ENCODE measurements at places on chromosomes 7 and 10.

- no peak for DNase-seq
These were observed 371.6 kb downstream of the RPS24 start for GRCh38 chr10:78405231-78405630.

GRCh38 chr10:13648425-13648824 lies 61.7 kb downstream of the PRPF18 start:
- DNase-seq = no peak

DNA sequence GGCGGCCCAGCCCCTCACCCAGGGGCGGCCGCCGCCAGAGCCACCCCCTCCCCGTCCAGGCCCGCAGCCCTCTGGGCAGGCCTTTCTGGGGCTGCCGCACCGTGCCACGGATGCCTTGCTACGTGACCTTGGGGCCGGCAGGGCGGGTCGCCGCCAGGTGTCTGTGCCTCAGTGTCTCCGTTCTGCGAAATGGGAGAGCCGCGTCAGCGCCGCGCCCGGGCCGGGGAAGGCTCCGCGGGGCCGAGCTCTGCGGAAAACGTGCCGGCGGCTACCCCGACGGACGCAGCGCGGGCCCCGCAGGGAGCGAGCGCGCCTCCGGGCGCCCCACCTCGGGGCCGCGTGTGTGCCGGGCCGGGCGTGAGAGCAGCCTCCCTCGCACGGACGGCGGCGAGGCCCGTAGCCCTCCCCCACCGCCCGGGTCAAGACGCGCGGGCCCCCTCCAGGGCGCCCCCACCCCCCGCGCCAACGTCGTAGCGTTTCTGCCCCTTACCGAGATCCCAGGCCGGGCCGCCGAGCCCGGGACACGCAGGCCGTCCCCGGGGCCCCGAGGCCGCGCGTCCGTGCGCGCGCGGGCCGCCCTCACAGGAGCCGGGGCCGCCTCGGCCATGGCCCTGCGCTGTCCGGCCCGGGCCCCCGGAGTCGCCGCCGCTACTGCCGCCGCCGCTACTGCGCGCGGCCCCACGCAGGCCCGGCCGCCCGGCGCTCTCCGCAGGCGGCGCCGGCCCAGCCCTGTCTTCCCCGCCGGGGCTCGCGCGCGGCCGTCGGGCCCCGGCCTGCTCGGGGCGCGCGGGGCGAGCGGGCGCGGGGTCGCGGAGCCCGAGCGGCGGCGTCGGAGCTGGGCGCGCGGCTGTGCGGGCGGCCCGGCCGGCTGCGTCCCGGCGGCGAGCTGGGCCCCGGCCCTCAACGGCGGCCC lies 1.1 kb downstream of the ZNF777 start:
- no peak for DNase-seq

- DNase-seq = no peak
These were observed 113.5 kb upstream of the PDCD4 start for GRCh38 chr10:110758128-110758765.

DNA sequence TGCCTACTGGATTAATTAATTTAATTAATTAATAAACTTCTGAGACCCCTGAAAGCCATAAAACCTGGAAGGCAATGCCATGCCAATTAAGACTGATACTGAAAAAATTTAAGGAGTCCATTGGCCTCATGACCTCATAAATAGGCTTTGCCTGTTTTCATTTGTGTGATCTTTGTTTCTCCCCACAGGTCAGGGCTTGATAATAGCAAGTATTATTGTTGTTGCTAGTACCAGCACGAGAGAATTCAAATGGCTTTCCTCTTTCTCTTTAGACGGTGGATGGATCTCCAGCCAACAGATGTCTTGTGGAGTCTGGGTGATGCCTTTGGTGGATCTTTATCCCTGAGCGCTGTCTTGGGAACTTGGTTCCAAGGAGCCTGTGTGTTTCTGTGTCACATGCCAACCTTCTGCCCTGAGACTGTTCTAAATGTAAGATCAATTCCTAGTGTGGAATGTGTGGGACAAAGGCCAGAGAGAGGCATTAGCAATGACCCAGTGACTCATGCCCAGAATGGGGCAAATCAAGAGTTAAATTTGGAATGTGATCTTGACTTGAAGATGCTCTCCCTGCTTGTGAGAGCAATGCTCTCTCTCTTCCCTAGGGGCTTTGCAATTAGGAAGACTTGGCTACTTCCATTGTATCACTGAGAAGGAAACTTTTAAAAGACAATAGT lies 17.7 kb downstream of the ACSM6 start:
- no peak for DNase-seq

- no peak for DNase-seq
These were observed 148.4 kb upstream of the KLF14 start for GRCh38 chr7:130882396-130882795.

DNA sequence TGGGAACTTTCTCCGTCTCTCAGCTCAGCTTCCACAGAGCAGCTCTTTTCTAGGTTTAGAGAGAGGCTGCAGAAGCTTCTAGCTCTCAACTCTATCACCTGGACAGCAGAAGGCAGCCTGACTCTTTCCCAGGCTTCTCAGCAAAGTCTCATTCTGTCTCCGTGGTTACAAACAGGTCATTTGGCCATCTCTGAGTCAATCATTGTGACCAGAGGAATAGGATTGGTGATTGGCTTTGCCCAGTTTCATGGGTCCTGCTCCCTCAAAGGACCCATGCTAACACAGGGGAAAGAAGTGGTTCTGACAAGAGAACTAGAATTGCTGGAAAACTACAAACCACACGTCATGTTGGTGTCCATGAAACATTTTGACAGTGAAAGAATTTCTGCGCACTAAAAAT lies 43.6 kb downstream of the PRR15 start:
- no peak for DNase-seq

All from left forelimb (tissue), 1 donor.